ENCODE measurements at places on chromosomes 7 and 10. TPM values are rescaled to one million over a fixed set of nuclear protein-coding genes. Genes with fewer than 3 reads are reported as not detected.

- no peak for DNase-seq
Measured at GRCh38 chr10:64115908-64116643, 594.9 kb downstream of the REEP3 start.

Gene GHRHR
- total RNA-seq, result not detected

DNA sequence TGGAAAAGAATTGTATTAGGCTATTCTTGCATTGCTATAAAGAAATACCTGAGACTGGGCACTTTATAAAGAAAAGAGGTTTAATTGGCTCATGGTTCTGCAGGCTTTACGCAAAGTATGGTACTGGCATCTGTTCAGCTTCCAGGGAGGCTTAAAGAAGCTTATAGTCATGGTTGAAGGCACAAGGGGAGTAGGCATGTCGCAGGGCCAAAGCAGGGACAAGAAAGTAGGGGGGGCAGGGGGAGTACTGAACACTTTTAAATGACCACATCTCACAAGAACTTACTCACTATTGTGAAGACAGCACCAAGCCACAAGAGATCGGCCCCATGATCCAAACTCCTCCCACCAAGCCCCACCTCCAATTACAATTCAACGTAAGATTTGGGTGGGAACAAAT, 152.5 kb upstream of the PHF14 start:
- no peak for DNase-seq

Gene ANAPC16
- 44.2 TPM for total RNA-seq
